ENCODE measurements at places on chromosomes 16 and 17. TPM values are rescaled to one million over a fixed set of nuclear protein-coding genes. Genes with fewer than 3 reads are reported as not detected.

DNA sequence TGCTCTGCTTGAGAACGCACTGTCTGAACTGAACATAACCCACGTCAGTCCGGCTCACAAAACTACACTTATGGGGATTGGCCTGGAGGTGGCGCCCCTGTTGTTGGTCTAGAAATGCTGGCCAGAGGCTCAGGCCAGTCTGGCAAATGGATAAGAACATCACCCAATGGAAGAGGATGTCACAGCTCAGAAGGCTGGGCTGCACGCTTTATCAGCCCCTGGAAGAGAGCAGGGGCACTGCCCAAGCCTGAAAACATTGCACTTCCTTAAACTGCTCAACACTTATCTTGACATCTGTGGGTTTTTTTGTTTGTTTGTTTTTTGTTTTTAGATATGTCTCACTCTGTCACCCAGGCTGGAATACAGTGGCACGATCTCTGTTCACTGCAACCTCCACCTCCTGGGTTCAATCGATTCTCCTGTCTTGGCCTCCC is 24.8 kb upstream of the BPTF start:
- DNase-seq, result peak; percentile 83

- no peak for DNase-seq
Observed at GRCh38 chr17:55520402-55520801, 9.2 kb upstream of the SMIM36 start.

Gene PHKG2
- 32.6 TPM for total RNA-seq

Gene HIC1
- 0.64 TPM for total RNA-seq

Gene GPR179
- total RNA-seq, result 0.17 TPM

Gene KRTAP2-3
- total RNA-seq, result 6.3 TPM

Gene VAT1L
- total RNA-seq, result 0.10 TPM

Gene CHD9NB
- 1.2 TPM for total RNA-seq
